HEK293T (cell line): ENCODE measurements at places on chromosomes 13 and 19.

DNA sequence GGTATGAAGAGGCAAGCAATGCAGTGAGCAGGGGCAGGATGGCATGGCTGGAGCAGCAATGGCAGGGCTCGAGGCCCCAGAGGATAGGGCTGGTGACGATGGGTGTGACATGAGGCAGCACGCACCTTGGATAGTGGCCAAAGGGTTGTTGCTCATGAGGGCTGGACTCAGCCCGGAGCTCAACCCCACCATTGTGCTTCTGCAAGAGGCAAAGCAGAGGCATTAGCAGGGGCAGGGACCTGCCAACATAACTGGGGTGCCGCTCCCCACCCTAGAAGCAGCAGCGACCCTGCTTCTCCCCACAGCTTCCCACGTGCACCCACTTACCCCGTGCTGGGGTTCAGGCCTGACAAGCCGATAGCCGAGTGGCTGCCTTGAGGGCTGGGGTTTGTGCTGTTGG, 15.8 kb downstream of the ZNF574 start:
- no peak for DNase-seq

DNA sequence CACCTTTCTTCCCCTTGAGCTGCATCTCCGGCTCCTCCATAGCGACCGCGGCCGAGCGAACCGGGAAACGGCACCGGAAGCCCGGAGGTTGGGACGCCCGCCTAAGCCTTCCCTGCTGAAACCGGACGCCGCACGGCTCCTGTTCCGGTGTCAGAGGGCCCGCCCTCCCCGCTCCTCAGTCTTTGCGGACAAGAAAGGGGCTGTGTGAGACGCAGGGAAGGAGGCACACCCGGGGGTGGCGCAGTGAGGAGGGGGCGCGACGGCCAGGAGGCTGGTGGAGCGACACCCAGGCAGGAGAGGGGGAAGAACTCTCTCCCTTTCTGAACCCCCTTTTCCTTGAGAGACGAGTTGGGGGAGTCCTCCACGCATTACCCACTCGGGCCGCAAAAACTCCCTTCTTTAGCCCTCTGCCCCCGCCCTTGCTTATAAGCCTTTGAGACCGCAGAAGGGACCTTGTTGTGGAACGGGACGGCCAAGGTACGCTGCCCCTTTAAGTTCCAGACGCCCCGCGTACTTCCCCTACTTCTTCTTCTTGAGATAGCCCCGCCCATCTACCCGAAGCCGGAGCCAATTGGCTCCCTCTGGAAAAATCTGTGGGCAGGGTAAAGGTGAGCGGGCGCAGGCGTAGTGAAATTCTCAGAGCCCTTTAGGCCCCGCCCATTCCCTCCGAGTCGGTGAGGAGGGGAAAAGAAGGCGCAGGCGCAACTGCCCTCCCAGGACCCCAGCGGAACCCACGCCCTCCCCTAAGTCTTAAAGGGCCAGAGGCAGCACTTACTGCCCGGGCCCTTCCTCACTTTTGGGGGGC, at the start of the genes BORCS8 and RFXANK:
Gene BORCS8, minus strand, starts transcription at position 75 of the 805 bp plus-strand sequence. Its CDS starts 35 bp downstream, at position 40.
Gene RFXANK, plus strand, starts transcription at position 181 of the 805 bp plus-strand sequence. CDS start 1,689 bp downstream, outside the sequence.
- DNase-seq: peak; percentile 95

DNA sequence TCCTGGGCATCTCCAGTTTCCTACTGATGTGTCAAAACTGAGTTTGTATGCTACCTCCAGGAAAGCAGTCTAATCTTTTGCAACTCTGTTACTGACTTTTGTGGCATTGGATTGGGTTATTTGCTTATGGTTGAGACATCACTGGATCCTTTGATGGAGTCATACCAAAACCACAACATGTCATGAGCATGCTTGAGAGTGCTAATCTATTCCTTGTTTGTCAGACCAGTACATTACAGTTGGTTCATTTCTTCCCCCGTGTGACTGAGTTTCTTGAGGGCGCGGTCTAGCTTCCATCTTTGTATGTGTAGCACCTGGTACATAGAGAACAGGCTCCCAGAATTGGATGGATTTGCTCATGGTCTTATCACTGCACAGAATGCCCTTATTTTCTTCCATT, 43.2 kb downstream of the SUGT1 start:
- no peak for DNase-seq

DNA sequence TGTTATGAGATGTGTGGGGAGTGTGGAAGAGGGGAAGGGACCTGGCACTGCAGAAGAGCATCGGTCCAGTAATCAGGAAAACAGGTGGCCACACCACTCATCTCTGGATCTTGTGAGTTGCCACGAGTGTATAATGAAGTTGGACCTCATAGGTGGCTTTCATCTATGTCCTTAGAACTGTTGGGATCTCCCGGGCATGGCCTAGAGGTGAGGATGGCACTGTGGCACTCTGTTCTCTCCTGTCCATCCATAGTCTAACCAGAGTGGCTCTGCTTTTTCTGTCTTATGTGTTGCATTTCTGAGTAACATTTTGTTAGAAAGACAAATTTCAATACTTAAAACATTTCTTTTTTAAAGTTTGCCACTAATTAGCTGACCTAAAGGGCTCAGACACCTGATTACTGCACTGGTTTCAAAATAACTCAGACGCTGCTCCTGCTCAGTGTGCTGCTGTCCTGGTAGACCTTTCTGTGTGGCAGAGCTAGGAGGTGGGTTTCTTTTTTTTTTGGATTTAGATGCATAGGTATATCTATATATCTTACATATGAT, 5.5 kb downstream of the CNMD start:
- DNase-seq: no peak

DNA sequence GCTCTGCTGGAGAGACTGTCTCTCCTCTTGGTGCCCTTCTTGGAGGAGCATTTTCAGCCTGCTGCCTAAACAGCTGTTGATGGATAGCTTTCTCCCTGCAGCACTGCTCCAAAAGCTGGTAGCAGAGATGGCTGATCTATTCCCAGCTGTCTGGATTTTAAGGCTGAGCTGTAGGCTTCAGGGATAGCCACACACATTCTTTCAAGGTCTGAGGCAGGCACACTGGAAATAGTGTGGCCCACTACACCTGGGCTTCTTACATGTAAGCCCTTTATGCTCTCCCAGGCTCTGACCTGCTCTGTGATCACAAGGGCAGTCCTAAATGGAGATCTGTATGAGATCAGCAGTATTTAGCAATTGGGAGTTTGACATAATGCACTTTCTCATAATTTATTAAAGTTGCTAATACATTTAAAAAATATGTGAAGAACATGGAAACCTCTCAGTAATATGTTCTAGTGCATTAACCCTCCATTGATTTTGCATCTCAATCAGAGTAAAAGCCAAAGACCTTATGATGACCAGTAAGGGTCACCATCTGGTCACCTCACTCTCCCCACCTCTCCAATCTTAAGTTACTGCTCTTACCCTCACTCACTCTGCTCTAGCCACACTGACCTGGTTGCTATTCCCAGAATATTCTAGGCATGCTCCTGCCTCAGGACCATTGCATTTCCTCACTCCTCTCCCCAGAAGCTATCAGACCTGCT, 91.6 kb downstream of the MBNL2 start:
- DNase-seq: no peak

DNA sequence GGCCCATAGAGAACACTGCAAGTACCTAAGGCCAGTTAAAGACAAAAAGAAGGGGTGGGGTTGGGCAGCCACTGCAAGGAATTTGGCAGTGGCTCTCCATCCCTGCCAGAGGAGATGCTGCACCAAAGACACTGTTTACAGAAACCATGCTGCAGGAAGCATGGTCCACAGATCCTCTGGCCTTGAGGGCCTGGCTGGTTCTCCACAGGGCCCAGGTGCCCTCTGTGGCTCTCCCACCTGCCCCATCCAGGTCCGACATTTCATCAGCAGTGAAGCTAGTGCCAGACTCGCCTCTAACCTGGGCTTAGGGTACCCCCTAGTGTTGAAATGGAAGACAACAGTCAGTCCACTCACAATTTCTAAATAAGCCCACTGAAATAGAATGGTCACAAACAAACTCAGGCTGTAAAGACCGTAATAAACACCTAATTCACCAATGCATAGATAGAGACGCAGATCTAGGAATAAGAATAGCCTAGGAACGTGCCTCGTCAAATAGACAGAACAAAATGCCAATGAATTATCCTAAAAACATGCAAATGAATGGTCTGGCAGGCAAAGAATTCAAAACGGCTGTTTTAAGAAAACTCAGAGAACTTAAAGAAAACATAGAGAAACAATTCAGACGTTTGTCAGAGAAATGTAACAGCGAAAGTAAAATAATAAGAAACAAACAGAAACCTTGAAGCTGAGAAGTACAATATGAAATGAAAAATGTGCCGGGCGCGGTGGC, 23.3 kb downstream of the LYPD4 start:
- DNase-seq: peak; percentile 78

GRCh38 chr19:9171393-9171991, 7.3 kb upstream of the OR7D2 start:
- DNase-seq: no peak

DNA sequence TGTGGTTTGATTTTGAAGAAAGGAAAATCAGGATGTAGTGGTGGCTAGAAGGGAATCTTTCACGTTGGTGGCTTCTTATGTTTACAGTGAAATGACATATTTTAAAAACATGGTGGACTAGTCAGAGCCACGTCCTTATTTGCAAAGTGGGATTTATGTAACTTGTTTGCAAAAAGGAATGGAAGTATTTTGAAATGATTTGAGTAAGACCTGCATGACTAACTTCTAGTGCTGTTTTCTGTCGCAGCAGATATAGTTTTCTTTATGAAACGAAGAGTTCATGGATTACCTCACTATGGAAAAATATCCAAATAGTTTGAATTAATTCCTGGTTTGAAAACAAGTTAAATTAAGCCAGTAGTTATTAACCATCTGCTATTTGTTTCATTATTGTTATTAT, 476.5 kb downstream of the MYO16 start:
- DNase-seq: no peak

DNA sequence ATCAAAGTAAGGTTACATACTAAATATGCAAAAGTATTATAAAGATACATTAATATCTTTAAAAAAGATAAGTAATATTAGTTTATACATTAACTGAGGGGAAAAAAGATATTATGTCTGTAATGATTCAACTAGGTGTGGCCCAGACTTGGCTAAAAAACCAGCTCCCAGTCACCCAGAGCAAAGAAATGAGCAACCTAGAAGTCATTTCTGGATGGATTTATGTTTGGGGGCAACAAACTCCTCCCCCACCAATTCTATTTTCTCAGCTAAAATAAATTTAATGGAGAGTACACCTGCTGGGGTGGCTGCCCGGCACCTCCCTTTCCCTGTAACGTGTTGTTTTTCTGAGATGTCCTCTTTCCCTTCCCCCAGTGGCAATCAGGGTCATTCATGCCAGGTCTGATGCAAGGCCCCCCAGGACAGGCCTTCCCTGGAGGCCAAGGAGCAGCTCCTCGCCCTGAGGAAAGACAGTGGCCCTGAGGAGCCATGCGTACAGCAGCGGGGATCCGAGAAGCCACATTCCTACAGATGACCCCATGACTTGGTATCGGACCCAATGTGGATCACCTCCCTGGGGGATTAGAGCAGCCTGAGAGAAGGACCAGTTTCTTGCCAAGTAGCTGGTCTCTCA, 78.6 kb upstream of the DOCK9 start:
- no peak for DNase-seq

GRCh38 chr19:21474671-21475181, 30.7 kb upstream of the ZNF429 start:
- no peak for DNase-seq

DNA sequence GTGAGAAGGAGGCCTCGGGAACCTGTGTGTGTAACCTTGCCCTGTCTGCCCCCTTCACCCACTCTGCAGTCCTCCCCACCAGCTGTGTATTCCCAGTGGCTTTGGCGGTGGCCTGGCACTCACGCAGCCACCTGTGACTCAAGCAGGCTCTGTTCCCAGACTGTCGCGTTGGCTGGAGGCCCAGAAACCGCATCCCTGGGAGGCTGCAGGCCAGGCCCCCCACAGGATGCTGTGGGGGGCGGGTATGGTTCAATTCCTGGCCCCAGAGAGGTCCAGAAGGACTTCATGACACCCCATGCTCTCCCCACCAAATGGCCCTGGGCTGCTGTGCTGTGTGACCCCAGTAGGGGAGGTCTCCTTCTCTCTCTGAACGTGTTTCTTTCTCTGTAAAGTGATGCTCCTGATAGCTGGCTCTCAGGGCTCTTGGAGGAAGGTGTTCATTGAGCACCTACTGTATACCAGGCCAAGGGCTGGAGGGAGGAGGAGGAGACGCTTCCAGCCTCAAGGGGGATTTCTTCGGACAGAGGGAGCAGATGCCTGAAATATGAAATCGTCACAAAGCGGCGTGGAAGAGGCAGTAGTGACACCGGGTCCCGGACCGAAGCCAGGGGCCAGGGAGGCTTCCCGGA, 1.9 kb upstream of the LINGO3 start:
- DNase-seq: no peak

GRCh38 chr19:30596813-30597399, 224.7 kb downstream of the ZNF536 start:
- no peak for DNase-seq

GRCh38 chr13:41649659-41650058, 192.3 kb downstream of the RGCC start:
- DNase-seq: peak; percentile 38

DNA sequence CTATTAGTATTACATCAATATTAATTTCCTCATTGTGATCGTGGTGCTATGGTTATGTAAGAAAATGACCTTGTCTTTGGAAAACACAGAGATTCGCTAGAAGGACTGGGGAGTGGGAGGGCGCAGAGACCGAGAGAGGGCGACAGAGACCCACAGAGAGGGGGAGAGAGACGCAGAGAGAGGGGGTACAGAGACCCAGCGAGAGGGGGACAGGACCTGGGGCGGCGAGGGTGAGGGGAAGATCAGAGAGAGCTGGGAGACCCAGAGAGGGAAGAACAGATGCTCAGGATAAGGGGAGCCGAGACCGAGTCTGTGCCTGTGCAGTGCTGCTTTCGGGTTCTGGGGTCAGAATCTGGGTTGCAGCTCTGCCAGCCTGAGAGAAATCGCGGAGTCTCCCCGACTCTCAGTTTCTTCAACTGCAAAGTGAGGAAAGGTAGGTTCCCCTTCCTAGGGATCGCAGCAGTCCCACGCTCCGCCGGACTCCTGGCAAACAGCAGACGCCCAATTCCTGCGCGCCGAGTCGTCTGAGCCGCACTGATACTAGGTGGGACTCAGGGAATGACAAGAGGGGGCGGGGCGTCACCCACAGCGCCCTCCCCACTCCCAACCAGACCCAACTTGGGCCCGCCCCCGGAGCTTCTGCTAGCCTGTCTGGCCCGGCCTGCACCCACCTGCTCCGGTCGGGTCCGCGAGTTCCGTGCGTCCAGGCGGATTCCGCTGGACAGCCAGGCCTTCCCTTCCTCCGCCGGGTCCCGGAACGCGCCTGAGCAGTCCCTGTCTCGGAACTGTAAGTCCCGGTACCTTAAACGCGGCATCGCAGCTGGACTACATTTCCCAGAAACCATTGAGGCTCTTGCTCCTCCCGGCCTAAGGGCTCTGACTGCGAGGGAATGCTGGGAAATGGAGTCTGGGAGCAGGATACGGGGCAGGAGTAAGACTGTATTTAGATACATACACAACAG, 15.3 kb downstream of the IZUMO2 start:
- peak; percentile 83 for DNase-seq
